AG09319 (cell line): ENCODE measurements at places on chromosomes 1 and 21.

DNA sequence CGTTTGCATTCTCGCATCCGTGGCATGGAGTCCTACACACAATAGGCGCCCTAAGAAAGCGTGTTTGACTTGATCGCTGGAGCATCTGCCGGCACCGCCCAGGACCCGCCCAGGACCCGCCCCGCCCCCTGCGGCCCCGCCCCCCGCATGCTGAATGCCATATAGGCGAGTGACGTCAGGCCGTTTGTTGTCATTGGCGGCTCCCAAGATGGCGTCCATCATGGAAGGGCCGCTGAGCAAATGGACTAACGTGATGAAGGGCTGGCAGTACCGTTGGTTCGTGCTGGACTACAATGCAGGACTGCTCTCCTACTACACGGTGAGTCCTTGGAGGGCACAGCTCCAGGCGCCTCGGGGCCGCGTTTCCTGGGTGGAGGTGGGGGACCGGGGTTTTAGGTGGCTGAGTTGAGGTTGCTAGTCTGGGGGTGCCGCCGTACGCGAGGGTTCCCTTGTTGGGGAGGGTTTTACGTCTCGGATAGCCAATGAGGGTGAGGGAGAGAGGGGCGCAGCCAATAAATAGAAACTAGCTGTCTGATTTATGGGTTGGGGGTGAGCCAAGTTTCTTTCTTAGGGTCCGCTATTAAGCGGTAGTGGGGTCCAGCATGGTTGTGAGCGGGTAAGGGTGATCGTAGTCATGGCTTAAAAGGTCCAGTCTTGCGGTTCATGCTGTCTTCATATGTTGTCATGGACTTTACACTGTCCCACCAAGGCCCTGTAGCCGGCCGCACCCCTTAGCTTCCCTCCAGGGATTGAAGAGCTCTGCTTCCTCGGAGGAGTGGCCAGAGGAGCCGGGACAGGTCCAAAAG is at the start of gene OSBPL9:
Gene OSBPL9, plus strand, starts transcription at position 190 of the 806 bp plus-strand sequence. Its CDS starts 19 bp downstream, at position 209.
- DNase-seq = peak; percentile 58

GRCh38 chr1:234997896-234998741 is 130.5 kb downstream of the TOMM20 start:
- DNase-seq = no peak

- no peak for DNase-seq
These were observed 19.2 kb downstream of the AGPAT3 start for GRCh38 chr21:43884012-43884860.

- no peak for DNase-seq
These were observed 233.3 kb upstream of the COA6 start for GRCh38 chr1:234139966-234140365.

GRCh38 chr1:54884135-54884586 is 2.8 kb downstream of the DHCR24 start:
- DNase-seq = no peak

DNA sequence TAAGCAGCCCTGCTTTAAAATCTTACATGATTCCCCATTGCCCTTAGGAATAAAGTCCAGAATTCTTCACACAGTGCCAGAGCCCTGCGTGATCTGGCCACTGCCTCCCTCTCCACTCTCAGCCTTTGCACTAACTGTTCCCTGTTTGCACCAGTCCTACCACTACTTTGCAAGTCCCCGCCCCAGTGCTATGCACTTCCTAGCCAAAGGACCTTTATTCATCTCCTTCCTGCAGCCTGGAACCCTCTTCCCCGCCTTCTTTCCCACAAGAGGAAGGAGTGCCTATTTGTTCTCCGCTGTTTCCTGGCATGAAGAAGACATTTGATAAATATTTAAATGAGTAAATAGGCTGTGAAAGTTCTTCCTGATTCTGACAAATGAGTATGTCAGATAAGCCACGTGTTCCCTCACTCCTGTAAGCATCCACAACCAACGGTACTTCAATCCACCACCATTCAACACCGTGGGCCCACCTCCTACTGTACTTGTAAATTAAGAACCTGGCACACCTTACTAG is 23.9 kb downstream of the CAPN8 start:
- DNase-seq = no peak

- DNase-seq = no peak
These were observed 46.5 kb downstream of the RNF11 start for GRCh38 chr1:51282605-51283004.

- no peak for DNase-seq
These were observed 43.7 kb downstream of the KIF21B start for GRCh38 chr1:200979574-200980451.

- DNase-seq = no peak
These were observed 5.1 kb downstream of the CAPZB start for GRCh38 chr1:19480282-19480681.

DNA sequence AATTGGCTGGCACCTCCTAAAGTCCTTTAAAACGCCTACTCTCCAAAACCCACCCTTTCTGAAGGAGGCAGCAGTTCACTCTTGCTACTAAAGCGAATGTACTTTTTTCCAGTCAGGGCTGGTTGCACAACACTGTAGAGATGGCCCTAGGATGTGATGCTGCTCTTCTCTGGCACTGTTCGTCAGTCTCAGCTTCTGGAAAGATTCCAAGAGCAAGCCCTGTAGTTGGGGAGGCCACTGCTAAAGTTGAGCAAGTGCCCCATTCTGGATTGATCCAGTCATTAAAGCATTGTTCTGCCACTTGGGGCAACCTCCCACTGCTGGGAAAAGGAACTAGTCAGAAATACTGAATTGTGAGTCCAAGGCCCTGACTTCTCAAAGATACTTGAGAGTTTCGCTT is 28.5 kb upstream of the KCNQ4 start:
- no peak for DNase-seq

GRCh38 chr1:60044881-60045280 is 28.7 kb downstream of the C1orf87 start:
- no peak for DNase-seq

DNA sequence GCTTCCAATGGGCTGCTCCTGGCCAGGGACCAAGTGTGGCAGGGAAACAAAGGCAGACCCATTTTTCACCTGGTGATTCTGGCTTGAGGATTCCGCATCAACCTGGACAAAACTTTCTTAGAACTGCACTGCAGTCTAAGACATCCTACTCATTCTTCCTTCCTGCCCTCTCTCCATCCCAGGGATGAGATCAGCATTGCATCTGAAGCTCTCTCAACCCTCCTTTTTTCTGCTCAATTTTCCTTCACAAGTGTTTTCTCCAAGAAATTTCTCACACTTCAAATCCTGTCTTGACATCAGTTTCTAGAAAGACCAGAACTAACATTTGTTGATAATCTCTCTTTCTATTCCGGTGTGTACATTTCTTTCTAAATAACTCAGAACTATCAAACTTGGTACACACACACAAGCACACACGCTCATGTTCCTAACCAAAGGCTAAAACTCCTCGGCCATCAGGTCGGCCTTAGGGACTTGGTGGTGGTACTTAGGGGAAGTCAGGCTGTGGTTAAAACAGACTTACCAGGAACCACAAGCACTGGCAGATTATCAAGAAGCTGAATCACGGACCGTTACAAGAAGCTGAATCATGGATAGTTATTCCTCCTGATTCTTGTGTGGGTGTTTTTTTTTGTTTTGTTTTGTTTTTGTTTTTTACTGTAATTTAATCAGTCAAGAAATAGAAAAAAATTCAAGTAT is 21.0 kb upstream of the CXADR start:
- DNase-seq = peak; percentile 88

GRCh38 chr1:95640746-95641145 is 406.7 kb downstream of the RWDD3 start:
- no peak for DNase-seq
